ENCODE measurements at places on chromosomes 6 and 20.
A peak's percentile ranks its signal among the peaks of the same experiment; 100 is the strongest.

DNA sequence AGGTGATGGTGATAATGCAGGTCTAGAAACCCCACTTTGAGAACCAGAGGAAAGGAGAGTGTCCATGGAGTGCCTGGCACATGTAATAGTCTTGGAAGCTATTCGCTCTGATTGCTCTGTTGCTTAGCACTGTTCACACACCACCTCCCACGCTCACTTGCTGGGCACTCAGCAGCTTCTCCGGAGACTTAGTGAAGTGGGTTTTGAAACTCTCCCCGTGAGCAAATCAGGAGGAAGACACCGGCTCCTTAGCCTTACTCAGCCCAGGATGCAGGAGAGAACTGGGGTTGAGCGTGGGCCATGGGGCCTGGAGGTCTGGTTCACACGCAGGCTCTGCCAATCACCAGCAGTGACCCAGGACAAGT lies 22.2 kb downstream of the BMP7 start:
- DNase-seq = no peak

DNA sequence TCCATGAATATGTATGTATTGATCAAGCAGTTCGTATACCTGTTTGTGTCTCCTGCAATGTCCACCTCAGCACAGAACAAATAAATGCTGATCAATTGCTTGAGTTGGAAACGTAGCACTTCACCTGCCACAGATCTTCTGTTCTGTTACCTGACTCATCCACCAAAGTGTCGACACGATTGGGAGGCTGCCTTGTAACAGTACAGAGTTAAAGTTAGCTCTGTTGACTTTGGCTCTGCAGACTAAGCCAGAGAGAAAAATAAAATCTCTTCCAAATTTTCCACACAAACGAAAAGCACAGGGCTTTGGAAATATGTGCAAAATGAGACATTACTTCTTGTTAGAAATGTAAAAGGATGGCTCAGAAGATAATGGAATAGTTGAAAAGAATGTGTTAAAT lies 245.4 kb downstream of the NRN1 start:
- no peak for DNase-seq

DNA sequence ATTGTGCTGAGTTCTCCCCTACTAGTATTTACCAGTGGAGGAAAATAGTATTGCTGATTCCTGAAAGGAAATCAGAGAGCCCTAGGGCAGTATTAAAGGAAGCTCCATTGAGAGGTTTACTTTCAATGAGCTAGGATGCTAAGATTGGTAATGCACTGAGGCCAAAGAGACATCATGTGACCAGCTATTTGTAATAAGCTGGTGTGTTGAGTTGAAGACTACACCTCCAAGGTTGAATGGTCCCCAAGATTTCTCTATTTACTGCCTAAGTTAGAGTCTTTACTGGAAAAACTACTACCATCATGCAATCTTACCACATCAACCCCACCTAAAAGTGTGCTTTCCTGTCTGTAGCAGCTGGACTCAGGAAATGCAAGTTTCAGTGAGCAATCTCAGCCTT lies 151.5 kb upstream of the GJE1 start:
- no peak for DNase-seq

GRCh38 chr6:35240838-35241801 lies 18.4 kb upstream of the ZNF76 start:
- peak; percentile 90 for DNase-seq

DNA sequence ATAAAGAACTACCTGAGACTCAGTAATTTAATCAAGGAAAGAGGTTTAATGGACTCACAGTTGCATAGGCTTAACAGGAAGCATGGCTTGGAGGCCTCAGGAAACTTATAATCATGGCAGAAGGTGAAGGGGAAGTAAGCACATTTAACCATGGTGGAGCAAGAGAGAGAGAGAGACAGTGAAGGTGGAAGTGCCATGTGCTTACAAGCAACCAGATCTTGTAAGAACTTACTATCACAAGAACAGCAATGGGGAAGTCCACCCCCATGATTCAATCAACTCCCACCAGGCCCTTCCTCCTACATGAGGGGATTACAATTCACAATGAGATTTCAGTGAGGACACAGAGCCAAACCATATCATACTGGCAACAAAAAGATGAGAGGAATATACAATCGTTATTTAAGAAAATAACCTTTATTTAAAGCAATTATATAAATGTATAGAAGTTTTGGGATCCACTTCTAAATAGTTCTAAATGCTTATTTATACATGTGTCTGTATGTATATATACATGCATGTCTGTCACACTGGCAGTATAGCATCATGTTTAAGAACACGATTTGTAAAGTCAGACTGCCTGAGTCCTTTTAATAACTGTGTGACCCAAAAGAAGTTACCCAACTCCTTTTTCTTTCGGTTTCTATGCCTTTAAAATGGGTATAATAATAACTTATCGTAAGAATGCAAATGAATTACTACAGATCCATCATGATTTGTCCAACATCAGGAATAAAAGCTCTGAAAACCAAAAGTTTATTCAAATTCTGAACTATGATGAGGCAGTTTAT lies 255.7 kb upstream of the THEMIS start:
- no peak for DNase-seq

- DNase-seq = no peak
Observed at GRCh38 chr6:43883847-43884651, 114.0 kb downstream of the VEGFA start.

- peak; percentile 65 for DNase-seq
Observed at GRCh38 chr6:114007516-114007915, 36.6 kb upstream of the HDAC2 start.

DNA sequence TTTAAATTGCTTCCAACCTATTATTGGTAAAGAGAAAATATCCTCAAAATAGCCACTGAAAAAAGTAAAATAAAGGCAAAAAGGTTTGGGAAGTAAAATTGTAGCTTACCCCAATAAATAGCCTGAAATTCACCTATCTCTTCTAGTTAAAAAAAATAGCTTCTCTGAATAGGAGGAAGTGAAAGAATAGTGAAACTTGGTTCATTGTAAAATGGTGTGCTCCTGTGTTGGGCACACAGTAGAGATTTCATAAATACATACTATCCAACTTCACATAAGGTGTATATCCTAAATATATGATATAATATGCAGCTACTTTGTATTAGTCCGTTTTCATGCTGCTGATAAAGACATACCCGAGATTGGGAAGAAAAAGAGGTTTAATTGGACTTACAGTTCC lies 45.3 kb downstream of the CDK19 start:
- DNase-seq = no peak

DNA sequence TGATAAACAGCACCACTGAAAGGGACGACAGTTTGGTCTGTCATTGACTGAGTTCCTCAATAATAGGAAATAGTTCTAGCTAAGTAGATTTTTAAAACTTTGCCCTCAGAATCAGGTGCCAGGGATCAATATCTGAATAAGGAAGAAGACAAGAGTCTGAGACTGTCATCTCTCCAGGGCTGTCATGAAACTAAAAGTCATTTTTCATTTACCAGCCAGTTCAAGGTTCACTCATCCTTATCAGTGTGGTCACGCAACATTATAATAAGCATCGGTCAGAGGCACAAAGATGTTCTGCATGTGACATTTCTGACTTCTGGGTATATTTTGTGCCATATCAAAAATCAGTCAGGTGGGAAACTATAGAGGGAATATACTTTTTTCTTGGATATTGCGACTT lies 52.5 kb upstream of the E2F3 start:
- no peak for DNase-seq

DNA sequence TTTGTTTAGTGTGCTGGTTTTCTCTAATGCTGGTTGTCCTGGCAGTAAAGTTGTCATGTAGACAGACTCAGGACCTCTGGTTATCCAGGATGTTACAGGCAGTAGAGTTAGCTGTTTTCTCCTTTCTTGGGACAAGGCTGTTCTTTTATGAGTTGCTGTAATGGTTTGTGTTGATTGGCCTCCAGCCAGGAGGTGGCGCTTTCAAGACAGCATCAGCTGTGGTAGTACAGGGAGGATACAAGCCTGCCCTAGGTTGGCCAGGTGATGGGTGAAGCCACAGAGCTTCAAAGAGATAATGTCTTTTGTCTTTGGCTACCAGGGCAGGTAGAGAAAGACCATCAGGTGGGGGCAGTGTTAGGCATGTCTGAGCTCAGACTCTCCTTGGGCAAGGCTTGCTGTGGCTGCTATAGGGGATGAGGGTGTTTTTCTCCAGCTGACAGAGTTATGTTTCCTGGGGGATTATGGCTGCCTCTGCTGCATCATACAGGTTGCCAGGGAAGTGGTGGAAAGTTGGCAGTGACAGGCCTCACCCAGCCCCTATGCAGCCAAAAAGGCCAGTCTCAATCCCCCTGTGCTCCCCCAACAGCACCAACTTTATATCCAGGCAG lies 127.2 kb upstream of the TAB2 start:
- peak; percentile 81 for DNase-seq

DNA sequence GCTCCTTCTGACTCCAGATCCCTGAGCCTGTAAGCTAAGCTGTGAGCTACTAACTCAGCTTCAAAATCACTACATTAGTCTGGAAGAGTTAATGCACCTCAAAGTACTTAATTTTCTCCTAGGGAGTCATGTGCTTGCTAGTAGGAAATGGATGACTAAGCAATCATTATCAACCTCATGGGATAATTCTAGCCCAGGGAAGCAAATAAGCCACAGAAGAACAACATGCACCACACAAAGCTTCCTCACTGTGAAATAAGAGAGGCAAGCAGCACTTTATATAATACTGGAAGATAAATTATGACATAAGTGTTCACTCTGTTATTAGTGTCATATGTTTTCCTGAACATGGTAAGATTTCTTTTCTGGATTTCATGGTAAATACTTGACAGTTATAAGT lies 57.9 kb upstream of the RCAN2 start:
- DNase-seq = no peak

GRCh38 chr6:52498538-52499017 lies 78.3 kb downstream of the TRAM2 start:
- DNase-seq = no peak

DNA sequence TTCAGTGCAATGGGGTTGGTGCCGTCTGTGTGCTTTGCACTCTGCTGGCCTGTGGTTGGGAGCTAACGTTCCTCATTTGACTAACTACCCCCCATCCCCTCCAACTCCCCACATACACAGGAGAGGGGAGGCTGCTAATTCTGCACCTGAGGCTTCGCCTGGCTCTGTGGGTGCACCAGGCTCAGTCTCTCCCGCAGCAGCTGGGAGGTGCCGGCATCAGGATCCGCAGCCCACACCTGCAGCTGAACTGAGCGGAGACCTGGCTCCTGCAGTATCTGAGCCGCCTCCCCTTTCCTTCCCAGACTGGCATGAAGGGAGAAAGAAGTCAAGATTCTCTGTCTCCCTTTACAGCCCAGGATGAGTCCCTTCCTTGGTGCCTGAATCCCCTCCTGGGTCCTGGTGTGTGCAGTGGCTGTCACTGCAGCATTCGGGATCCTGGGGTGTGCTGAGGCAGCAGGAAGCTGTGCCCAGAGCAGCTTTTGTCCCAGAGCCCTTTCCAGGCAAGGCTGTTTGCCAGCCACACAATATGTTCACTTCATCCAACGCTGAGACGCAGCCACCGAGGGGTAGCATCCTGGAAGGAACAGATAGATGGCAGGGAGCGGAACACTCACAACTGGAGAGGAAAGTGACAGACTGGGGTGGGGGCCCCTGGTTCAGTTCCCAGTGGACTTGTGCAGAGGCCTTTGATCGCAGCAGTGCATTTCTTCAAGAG lies 70.2 kb downstream of the CDH4 start:
- DNase-seq = no peak
